Panc1 (cell line): ENCODE measurements at places on chromosomes 7 and 10.

DNA sequence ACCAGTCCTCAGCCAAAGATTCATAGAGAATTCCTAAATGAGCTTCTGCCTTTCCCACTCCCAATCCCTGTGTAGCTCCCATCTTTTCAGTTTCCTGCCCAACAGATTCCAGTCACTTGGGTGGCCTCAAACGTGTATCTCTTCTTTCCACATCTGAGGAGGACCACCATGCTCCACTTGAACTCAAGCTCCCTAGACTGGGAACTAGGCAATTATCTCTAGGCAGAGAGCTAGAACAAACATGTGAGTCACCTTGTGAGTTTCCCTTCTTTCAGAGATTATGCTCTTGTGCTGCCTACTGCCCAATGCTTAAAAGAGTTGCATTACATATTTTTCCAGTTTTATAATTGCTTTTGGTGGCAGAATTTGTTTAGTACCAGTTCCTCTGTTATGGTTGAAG lies 178.0 kb downstream of the MDFIC start:
- DNase-seq, result no peak

GRCh38 chr7:120951309-120951699 lies 727 bp downstream of the ING3 start:
- no peak for DNase-seq

DNA sequence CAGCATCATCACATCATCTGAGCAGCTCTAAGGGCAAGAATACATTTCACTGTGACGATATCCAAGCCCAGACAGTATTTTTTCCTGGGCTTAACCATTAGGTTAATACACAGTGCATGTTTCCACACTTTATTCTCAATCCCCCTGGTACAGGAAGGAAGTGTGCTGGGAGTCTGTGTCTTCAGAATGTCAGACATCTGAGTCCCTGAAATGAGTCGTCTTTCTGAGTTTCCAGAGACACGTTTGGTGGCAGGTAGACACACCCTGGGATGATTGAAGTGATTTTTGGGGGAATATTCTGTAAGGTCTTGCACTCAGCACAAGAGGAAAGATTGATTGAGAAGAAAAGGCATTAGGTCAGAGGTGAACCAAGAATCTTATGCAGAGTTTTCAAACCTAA lies 13.1 kb upstream of the SHH start:
- no peak for DNase-seq

DNA sequence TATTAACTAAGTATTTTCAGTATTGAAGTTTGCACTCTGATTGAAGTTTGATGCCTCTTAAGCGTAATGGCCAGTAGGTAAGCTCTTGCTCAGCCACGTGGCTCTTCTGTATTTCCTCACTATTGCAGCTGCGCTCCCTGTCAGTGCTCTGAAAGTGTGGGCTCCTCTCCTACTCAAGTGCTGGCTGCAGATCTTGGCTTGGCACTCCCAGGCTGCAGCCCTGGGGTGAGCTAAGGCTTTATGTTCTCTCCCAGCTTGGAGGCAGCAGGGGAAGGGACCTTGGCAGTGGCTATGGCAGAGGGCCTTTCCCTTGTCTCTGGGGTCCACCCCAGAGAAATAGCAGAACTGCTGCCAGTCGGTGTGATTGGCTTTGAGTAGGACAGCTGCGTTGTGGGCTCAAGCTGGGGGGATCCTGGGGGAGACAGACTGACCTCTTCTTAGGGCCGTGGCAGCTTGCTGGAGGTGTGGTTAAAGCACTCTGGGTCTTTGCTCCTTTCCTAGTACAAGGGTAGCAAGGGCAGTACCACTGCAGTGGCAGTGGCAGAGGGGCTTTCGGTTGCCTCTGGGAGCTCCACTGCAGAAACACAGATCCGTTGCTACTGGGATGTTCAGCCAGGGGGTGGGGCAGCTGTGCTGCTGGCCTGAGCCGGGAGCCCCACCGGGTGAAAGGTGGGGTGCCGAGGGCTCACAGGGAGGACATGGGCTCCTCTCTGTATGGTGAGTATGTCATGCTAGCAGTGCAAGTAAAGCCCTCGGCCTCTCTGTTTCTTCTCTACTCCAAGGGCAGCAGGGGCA lies 100.5 kb downstream of the GLCCI1 start:
- DNase-seq, result no peak

- no peak for DNase-seq
Observed at GRCh38 chr10:123718544-123719060, 52.4 kb downstream of the GPR26 start.
